ENCODE measurements at places on chromosomes 11 and 22.

DNA sequence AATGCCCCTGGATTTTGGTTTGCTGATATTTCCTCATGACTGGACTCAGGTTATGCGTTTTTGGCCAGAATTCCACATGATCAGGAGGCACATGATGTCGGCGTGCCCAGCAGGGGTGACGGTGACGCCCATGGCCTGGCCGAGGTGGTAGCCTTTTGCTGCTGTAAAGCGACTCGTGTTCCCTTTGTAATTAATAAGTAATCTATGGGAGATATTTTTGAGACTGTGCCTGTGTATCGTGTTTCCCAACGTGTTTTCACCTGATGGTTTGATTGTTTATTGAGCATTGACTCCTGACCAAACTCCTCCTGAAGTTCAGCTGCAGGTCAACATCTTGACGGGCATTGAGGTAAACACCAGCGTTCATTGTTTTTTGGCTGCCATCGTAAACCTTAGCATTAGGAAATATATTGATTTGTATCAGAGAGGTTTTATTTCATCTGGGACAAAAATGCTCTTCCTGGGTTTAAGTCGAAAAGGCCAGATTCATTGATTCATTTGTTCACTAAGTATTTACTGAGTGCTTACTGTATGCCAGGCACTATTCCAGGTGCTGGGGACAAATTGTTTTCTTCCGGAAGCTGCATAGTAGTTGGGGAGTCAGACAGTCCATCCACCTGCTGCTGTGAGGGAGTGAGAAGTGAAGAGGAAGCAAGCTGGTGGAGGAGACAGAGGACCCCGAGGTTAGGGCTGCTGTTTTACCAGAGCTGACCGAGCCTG, 23.6 kb downstream of the DCPS start:
- no peak for DNase-seq

- no peak for DNase-seq
Observed at GRCh38 chr11:774873-775592, 2.3 kb downstream of the GATD1 start.

DNA sequence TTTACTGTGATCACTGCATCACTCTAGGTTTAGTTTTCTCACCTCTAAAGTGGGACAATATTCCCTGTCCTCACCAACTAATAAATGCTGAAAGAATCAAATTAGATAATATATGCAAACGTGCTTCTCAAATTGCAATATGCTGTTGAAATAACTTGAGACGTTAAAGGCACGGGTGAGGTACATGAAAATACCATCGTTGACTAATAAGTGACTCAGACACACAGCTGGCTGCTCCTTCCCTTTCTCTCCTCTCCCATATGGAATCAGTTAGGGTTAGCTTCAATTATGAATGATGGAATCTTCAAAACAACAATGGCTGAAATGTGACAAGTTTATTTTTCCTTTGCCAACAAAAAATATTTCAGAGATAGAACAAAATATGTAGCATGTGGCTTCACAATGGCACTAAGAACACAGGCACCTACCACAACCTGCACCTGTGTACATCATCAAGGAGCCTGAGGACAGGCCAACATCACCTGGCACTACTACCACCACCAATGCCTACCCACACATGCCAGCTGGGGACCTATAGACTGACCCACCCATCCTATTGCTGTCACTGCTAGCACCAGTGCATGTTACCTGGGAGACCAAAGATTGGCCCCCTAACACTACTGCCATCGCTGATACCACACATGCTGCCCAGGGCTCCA, 13.7 kb downstream of the GDPD4 start:
- DNase-seq: no peak

DNA sequence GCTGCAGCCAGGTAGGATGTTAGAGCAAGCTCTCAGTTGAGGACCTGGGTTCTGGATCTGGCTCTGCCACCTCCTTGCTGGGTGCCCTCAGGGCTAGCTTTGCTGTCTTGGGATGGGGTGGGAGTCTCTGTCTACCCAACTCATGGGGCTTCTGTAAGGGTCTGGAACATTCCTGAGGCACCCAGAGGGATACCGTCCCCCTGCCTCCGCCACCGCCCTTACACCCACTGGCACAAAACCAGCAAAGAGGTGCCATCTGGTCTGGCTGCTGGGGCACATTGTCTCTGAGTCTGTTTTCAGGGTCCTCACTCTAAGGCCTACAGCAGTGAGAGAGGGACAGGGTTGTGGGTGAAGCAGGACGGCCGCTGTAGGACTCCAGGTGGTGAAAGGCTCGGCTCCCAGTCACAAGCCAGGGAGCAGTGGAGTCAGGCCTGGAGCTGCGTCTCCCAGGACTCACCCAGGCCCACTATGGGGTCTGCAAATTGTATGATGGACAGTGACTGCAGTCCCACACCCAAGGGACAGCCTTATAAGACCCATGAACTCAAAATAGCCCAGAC, 84.9 kb downstream of the MORC2 start:
- no peak for DNase-seq

DNA sequence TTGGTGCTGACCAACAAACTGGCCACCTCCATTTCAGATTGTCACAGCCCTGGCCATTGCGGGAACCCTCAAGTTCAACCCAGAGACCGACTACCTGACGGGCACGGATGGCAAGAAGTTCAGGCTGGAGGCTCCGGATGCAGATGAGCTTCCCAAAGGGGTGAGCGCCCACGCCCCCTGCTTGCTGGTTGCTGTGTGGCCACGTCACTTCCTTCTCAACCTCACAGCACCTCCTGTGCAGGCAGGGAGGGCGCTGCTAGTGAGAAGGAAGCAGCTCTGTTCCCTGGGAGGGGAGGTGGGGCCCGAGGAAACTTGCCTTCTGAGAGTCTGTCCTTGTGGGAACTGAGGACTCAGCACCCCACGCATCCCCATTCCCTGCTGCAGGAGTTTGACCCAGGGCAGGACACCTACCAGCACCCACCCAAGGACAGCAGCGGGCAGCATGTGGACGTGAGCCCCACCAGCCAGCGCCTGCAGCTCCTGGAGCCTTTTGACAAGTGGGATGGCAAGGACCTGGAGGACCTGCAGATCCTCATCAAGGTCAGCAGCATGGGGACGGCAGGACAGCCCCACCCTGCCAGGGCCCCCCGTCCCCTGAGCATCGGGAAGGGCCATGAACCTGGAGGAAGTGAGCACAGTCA, 19.3 kb downstream of the POLR3H start:
- DNase-seq: no peak

GRCh38 chr11:65165410-65166317, 4.4 kb upstream of the SPDYC start:
- DNase-seq: no peak

DNA sequence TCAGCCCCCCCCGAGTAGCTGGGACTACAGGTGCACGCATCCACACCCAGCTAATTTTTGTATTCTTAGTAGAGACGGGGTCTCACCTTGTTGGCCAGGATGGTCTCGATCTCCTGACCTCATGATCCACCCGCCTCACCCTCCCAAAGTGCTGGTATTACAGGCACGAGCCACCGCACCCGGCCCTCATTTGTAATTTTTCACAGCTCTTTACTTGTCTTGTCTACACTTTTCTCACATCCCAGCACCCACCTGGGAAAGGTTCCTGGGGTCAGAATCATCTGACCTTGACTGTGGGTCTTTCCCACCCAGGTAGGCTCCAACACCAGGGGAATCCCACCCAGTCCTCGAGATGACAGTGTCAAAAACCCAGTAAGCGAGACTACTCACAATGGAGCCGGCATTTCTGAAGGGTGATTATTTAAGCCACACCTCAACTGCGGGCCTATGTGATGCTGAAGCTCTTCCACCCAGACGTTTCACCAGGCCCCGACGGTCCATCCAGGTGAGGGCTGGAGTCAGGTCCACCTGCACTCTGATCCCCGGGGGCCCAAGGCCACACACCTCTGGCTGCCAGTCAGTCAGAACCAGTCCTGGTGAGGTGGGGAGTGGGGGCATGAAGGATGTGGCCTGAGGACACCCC, 23.4 kb downstream of the CELSR1 start:
- no peak for DNase-seq

DNA sequence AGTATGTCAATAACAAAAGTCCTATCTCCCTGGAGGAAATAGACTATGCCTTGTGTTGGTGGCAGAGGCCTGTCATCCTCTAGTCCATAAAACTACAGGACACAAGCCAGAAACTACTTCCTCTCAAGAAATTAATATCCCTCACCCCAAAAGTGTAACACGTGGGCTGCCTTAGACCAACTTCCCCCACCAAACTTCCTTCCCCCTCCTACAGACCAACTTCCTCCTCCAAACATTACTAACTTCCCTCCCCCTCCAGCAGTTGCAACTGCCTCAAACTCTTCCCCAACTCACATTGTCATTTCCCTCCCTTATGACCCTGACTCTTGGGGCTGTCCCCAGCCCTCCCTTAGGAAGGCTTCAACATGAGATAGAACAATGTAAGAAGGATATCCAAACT, 6.3 kb downstream of the OR52K2 start:
- no peak for DNase-seq

DNA sequence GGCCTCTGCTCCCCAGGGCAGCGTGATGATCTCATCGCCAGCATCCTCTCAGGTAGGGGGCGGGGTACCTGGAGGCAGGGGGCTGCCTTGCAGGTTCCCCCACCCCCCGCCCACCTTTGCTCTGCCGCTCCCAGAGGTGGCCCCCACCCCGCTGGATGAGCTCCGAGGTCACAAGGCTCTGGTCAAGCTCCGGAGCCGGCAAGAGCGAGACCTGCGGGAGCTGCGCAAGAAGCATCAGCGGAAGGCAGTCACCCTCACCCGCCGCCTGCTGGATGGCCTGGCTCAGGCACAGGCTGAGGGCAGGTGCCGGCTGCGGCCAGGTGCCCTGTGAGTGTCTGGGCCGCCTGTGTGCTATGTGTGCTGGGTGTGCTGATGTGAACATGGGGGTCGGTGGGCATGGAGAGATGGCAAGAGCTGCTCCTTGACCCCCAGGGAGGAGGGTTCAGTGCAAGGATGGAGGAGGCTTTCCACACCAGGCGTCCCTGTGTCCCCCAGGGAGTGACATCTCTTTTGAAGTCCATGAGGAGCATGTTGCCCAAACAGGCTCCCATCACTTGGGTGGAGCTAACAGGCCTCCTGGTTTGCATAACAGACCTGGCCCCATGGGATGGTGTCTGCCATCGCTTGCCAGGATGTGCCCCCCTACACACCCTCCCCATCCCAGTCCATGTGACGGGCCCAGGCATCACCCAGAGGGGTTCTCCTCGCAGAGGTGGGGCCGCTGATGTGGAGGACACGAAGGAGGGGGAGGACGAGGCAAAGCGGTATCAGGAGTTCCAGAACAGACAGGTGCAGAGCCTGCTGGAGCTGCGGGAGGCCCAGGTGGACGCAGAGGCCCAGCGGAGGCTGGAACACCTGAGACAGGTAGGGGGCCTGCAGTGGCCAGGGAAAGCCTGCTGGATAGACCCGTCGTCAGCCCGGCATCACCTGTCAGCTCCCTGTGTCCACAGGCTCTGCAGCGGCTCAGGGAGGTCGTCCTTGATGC, 14.1 kb downstream of the PLCB3 start:
- no peak for DNase-seq

GRCh38 chr11:120568572-120569307, 57.2 kb downstream of the GRIK4 start:
- DNase-seq: no peak

DNA sequence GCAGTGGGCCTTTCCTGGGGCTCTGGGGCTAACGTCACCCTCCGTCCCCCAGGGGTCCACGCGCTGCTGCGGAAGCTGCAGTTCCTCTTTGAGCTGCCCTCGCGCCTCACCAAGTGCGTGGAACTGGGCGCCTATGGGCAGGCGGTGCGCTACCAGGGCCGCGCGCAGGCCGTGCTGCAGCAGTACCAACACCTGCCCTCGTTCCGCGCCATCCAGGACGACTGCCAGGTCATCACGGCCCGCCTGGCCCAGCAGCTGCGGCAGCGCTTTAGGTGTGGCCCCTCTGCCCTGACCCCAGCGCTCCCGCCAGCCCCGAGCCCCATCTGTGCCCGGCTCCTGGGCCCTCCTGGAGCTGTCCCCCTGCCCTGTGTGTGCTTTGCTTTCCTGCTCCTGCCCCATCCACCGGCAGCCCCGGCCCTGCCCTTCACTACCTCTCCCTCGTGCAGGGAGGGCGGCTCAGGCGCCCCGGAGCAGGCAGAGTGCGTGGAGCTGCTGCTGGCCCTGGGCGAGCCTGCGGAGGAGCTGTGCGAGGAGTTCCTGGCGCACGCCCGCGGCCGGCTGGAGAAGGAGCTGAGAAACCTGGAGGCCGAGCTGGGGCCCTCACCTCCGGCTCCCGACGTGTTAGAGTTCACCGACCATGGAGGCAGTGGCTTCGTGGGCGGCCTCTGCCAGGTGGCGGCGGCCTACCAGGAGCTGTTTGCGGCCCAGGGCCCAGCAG, 3.8 kb upstream of the TM7SF2 start:
- no peak for DNase-seq
